MG63 (cell line): ENCODE measurements at places on chromosomes 4 and X.
A peak's percentile ranks its signal among the peaks of the same experiment; 100 is the strongest.

DNA sequence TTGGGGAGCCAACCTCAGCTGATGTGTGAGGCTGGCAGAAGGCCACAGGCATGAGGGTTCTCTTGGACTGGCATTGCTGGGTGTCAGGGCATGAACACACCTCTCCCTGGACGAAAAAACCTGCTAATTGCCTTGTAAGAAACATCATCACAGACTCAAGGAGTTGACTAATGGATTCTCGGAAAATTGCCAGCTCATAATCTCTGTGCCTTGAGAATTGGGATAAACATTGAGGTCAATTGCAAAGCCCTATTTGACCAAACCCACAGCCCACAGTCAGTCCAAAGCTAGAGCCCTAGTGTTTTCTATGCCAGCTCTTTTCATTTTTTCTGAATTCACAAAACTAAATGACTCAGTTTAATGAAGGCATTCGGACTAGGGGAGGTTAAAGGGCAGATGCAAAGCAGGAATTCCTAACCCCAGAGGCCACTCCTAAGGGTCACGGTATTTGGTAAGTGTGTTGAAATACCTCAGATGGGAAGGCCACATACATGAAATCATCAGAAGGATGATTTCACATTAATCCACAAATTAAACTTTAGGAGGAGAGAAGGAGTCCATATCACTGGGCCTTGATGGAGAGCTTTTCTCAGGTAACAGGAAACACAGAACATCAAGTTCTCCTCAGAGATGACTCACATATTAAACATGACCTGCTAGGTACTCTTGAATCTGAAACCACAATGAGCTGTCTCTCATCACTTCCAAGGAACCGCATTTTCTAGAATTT, 39.0 kb upstream of the RASL11B start:
- DNase-seq, result peak; percentile 99

- DNase-seq, result no peak
Measured at GRCh38 chr4:78477276-78477675, 74.3 kb upstream of the ANXA3 start.

DNA sequence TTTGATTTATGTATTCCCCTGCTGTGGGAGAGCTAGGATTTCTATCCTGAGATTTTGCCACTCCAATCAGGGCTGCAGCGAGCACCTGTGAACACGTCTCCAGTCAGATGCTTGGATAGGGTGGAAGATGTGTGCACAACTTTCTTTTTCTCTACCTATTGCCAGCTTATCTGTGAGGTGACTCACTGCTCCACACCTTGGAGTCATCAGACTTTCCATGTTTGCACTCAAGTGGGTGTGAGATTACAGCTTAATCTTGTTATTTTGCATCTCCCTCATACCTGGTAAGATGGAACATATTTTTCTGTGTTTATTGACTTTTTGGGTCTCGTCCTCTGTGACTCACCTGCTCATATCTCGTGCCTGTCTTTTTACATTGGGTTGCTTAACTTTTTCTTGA, 32.2 kb downstream of the PSAPL1 start:
- DNase-seq, result no peak

GRCh38 chr4:25767877-25768725, 94.7 kb downstream of the SEL1L3 start:
- peak; percentile 26 for DNase-seq

GRCh38 chr4:32106767-32107166, 1386.6 kb downstream of the PCDH7 start:
- no peak for DNase-seq

DNA sequence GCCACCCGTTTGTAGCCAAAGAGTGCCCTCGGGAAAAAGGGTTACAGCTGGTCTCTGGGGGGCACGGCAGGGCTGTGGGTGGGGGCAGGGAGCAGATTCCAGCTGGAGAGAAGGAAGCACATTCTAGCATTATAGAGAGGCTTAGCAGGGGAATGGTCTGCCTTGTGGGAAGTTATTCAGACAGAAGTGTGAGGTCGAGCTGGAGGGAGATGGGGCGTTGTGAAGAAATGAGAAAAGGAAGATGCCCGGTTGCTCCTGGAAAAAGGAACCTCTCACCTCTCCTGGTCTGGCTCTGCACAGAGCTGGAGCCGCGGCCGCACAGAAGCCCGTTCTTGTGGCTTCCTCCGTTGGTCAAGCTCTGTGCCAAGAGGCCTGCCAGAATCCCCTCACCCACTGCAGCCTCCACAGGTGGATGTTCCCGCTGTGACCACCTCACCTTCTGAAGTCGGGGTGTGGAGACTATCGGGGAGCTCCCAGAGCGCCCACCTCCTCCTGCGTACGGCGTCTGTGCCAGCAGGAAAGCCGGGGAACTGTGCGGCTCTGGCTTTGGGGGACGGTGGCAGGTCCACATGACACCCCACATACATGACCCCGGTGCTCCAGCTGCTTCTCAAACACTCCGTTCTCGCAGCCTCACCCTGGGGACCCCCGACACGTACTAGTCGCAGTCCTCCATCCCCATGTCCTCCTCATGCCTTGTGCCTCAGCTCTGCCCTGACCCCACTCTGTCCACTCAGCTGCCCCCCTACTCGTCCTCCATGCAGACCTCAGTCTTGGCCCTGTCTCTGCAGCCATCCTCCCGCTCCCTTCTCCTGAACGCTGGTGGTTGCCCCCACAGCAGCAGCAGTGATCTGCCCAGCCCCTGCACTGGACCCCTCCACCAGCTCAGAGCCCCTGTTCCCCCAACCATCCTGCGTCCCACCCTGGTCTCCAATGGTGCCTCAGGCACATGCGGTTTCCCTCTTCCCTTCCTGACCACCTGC, 52.2 kb upstream of the HGFAC start:
- no peak for DNase-seq

- DNase-seq, result no peak
Measured at GRCh38 chr4:69025191-69025998, 70.9 kb upstream of the UGT2B7 start.

DNA sequence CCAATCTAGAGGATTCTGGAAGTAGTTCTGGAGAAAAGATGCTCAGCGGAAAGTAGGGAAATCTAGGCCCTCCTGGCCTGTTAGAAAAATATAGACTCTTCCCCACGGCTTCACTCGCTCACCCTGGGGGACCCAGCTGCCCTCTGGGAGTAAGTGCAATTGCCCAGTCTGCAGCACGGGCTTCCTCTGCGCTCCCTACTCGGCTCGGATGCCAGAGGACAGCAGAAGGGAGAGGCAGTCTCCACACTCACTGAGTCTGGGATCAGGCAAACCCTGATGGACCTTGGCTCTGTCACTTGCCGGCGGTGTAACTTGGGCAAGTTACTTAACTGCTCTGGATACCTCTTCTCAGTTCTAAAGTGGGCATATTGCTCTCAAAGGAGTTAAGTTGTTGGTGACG, 2.1 kb downstream of the SHISA3 start:
- DNase-seq, result no peak

GRCh38 chr4:7263166-7263565, 70.8 kb downstream of the SORCS2 start:
- DNase-seq, result no peak

DNA sequence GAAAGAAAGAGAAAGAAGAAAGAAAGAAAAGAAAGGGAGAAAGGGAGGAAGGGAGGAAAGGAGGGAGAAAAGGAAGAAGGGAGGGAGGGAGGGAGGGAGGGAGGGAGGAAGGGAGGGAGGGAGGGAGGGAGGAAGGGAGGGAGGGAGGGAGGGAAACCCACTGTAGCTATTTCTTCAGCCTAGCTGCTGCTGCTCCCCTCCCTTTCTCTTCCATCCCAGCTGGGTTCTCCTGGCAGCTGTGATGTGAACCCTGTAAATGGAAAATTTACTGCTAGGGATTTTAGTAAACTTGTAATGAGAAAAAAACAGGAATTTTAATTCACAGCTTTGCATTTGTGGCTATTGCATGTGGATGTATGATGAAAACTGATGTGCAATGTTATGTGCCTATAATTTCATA, 8.0 kb downstream of the NR0B1 start:
- DNase-seq, result no peak

- no peak for DNase-seq
Measured at GRCh38 chr4:176090115-176090514, 24.5 kb downstream of the WDR17 start.

DNA sequence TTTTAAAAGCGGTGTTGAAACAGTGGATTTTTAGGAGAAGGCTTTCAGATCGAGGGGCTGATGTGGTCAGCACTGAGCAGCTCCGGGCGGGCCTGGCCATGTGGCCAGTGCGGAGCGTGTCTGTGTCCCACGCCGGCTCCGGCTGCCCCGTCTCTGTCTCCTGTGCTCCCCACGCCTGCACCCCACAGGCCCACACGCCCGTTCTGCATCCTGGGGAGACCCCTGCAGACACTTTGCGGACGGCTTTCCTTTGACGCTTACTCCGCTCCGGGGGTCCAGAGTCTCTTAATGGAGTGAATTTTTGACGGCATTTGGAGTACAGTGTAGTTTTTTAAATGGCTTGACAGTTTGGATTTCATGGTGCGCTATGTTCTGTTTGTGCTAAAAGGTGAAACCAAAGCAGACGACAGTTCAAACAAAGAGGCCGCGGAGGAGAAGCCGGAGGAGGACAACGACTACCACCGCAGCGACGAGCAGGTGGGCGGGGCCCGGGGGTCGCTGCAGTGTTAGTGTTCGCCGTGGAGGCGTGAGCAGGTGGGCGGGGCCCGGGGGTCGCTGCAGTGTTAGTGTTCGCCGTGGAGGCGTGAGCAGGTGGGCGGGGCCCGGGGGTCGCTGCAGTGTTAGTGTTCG, 38.7 kb downstream of the PCGF3 start:
- DNase-seq, result no peak
